Umbilical cord (tissue), 2 donors: ENCODE measurements at places on chromosomes 4 and X.

DNA sequence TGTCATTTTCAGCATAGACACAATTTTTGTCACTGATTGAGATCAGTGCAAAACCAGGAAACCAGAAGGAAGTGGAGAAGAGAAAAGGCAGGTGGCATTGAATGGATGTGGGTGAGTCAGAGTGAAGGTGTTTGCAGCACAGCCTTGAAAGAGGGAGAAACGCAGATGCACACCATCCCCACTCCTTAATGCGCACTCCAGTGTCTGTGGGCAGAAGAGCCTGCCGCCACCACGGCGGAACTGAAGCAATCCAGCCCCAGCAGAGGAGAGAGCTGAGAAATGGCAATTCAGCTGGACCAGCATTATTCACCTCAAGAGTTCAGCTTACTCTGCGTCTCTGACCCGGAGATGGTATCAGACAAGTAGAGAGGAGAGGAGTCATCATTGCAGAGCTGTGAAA, 393.1 kb upstream of the FRG1 start:
- DNase-seq = no peak

DNA sequence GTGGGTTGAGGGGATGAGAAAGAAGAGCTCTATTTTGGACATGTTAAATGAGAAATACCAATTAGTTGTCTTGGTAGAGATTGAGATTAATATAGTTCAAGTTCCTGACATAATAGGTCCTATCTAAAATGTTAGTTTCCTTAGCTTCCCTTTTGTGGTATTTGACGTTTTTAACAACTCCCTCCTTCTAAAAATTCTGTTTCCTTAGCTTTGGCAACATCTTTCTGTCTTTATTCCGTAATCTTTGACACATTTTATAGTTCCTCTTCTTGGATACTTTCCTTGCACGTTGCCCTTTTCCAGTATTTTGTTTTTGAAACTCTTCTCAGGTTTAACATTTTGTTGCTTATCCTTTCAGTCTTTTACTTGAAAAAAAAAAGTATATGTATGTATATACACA, 36.9 kb downstream of the LAMTOR3 start:
- no peak for DNase-seq

- DNase-seq = no peak
These were observed 153.8 kb downstream of the AREG start for GRCh38 chr4:74598611-74599325.

DNA sequence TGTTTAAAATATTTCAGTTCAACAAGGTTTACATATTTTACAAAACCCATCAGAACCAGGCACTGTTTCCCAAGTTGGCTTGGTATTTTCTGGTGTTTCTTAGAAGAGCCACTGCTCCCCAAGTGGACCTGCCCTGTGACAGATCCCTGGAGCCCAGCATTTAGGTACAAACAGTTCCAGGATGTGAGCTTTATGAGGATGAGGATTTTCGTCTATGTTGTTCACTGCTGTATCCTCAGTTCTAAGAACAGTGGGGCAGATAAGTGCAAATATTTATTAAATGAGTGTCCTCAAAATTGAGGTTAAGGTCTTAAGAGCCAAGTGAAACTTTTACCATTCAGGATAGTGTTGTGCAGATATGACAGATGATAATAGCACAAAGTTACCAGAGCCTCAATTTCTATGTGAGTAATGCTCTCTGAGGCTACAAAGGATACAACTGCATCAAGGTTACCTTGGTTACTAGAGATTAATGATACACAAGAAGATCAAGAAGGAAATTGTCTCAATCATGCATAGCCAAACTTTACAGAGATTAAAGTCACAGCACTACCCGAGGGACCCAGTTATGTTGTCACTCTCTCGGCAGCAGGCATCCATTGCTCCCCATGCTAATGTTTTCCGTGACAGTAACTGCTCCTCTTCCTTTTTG, 37.5 kb downstream of the ANXA3 start:
- no peak for DNase-seq

DNA sequence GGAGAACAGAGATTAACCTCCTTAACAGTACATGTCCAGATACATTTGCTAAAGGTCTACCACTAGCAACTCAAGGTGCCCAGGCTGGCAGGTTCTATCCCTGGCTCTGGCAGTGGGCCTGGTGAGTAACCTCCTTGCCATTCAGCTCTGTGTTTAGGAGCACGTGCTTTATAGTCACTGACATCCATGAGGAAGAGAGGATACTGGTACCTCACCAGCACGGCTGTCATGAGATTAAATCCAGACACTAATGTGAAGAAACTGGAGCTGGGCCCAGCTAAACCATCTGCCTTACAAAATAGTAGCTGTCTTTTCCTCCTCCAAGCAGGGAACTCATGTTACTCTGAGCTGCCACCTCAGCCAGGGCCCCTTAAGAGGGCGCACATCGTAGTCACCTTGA, 45.3 kb downstream of the GPRASP3 start:
- DNase-seq = peak; percentile 4

DNA sequence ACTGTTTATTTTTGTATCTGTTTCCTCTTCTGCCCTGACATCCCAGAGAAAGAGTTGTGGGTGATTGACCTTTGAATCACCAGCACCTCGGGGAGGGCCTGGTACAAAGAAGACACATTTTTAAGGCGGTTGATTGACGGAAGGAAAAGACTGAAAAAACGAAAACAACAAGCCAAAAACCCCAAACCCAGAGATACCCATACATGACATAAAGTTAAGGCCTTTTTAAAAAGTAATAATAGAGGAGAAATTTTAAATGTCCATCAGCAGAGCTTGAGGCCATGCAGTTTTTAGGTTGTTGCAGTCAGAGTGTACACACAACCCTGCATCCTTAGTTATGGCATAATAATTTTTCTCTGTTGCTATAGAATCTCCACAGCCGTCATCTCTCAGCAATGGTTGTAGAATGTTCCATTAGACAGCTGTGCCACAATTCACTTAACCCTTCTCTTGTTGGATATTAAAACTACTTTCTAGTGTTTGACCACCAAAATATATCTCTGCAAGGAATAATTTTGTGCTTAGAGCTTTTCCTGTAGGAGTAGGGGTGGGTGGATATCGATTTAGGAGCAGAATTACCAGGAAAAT, 110.2 kb downstream of the GNL3L start:
- peak; percentile 4 for DNase-seq

GRCh38 chrX:1205681-1206611, 6.5 kb downstream of the CRLF2 start:
- peak; percentile 90 for DNase-seq
